ENCODE measurements at places on chromosomes 1 and 21.

DNA sequence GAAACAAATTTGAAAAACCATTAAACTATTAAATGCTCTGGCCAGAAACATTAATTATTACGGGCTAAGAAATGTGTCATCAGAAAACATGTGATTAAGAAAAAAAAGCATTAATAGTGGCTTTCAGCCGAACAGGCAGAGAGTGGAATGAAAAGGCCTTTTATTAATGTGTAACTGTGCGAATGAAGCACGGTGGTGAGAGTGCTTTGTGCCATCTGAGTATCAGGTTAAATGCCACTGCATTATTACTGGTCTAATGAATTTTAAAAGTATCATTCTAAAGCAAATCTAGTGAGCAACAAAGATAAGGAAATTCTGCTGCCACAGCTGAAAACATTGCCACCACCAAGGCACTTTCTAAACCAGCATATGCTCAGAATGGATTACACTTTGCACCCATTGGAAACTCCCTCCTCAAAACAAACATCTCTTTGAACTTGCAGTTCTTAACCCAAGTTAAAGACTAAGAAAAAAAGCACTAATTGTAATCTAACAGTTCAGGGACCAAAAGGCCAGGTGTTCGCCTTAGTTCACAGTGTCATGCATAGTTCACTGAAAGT, 30.0 kb upstream of the SSX2IP start:
- no peak for DNase-seq

DNA sequence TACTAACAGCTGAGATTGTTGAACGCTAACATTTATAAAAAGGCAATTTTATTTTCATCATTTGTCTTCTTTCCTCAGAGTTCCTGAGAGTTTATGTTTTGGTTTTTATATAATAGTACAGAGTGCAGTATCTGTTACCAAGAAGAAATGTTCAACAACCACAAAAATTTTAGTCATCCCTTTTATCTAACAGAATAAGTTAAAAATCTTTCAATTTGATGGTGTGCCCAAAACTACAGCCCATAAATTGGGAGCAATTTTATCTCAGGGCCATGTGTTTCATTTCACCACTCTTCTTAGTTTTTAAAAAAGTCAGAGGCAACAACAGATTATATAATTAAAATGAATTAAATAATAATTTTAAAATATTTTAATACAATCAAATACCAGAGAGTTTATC, 37.1 kb downstream of the NEXN start:
- no peak for DNase-seq

DNA sequence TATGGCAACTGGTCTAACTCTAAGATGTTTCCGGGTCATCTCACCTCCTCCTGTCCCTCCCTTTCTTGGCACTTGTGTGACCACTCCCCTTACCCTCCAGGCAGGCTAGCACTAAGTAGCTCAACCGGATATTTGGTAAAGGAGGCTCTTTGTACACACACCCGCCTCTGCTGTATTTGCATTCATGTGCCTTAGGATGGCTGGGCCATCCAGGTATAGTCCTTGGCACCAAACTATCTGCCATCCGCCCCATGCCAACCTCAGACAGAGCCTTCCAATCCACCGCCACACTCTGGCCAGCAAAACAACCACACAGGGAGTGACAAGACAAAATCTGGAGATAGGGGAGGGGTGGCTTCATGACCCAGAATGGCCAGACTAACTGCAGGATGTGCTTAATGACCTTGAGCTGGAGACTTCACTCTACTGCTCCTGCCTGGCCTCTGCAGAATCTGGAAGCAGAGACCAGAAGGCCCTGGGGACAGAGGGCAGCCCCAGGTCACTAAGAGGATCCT, 59.5 kb downstream of the CDK18 start:
- DNase-seq, result no peak

- peak; percentile 47 for DNase-seq
Measured at GRCh38 chr1:212062832-212063438, 27.4 kb downstream of the DTL start.

- no peak for DNase-seq
Measured at GRCh38 chr1:17031436-17031835, 19.7 kb upstream of the ATP13A2 start.

GRCh38 chr1:53811414-53811851, 26.7 kb downstream of the NDC1 start:
- peak; percentile 1 for DNase-seq

DNA sequence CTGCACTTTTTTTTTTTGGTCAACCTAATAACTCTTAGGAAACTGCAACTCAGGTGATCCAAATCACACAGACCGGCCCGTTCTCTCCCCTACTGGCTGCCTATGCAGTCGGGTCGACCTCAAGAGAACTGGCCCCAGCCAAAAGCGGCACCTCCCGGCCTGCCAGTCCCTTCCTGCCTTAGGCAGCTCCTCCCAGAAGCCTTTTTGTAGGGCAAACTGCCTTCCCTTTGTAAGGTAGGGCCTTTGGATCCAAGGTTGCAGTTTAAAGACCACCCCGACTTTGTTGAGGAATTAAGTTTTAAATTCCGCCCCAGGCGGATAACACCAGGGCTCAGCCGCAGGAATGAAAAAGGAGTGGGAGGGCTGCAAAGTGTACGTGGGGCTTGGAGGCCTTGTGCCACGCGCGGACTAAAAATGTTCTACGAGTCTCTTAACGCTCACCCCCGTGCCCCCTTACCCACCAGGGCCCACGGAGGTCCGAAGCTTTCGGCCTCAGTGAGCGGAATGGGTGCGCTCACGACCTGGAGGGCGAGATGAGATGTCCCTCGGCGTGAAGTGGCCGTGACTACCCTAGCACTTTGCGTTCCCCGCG, 642 bp upstream of the ST3GAL3 start:
- no peak for DNase-seq

GRCh38 chr1:43253173-43253572, 16.6 kb upstream of the TMEM125 start:
- DNase-seq, result no peak
